ENCODE measurements at places on chromosomes 3 and 15.

DNA sequence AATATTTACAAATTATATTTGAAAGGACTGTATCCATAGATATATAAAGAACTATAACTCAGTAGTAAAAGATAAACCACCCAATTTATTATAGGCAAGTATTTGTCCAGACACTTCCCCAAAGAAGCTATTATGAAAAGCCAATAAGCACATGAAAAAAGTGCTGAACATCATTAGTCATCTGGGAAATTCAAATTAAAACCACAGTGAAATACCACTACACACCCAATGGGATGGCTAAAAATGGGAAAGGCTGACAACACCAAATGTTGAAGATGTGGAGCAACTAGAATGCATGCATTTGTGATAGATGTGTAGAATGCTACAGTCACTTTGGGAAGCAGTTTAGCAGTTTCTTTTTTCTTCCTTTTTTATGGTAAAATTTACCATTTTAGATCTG lies 147.0 kb downstream of the PDE8A start:
- no peak for DNase-seq

DNA sequence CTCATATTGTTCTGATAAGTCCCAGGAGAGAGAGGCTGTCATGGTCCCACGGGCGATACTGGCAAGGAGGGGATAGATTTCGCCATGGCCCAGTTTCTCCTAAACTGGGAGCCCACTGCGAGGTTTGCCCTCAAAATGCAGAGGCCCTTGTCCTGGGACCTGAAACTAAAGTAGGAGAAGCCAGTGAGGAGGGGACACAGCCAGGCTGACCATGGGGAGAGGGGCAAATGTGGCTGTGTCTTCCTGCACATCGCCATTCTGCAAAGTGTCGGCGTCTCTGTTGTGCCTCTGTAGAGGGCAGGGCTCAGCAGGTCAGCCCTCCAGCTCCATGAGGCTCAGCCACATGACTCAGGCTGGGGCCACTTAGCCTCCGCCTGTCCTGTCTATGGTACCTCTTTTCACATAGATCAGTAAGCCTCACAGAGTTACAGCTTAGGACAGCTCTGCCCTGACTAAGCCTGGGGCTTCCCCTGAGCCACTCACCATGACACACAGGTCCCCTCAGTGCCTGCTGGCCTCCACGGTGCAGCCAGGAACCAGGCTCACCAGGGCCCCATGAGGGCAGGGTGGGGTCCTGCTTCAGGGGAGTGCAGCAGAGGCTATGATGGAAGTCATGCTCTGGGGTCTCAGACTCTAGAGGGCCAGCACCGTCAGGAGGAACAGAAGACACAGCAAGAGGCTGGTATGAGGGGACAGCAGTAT lies 28.6 kb upstream of the PLXNA1 start:
- DNase-seq = no peak

DNA sequence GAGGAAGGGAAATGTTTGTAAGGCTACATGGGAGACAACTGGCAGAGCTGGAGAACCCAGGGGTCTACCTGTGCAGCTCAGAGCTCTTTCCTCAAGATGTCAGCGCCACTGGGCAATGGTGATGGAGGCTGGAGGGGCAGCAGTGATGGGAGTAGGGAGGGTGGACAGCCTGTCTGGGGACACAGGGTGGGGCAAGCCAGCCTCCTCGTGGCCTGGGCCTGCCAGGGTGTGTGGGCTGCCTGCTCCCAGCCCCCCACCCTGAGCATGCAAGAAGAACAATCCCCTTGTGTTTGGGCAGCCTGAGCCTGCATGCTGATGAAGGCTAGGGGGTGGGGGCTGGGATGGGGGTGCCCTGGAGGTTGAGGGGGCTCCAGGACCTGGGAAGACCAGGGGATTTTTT lies 1.2 kb downstream of the PCBP4 start:
- DNase-seq = no peak

- no peak for DNase-seq
Observed at GRCh38 chr3:140854961-140855360, 86.7 kb upstream of the SLC25A36 start.

- no peak for DNase-seq
Observed at GRCh38 chr3:171398343-171398742, 61.9 kb downstream of the TNIK start.

- no peak for DNase-seq
Observed at GRCh38 chr3:45664578-45664977, 24.6 kb upstream of the SACM1L start.

- no peak for DNase-seq
Observed at GRCh38 chr3:109685084-109686079, 348.0 kb upstream of the DPPA4 start.

- DNase-seq = no peak
Observed at GRCh38 chr3:162328649-162329048, 832.0 kb downstream of the OTOL1 start.

Data from left hindlimb (tissue), 1 donor.